ENCODE measurements at places on chromosomes 4 and X. TPM values are rescaled to one million over a fixed set of nuclear protein-coding genes. Genes with fewer than 3 reads are reported as not detected.

GRCh38 chr4:41670982-41671381 lies 77.5 kb downstream of the PHOX2B start:
- DNase-seq: no peak

- no peak for DNase-seq
Measured at GRCh38 chr4:77197361-77197760, 40.4 kb downstream of the CCNG2 start.

The ZNF595 gene
- total RNA-seq: 15.2 TPM

GRCh38 chr4:48173056-48173991 lies 39.3 kb upstream of the TXK start:
- DNase-seq: no peak

The ACSL4 gene
- 36.7 TPM for total RNA-seq

Measured in activated B cell treated with CpG ODN at 0.5 μM for 24 hours (primary cell).